ENCODE measurements at places on chromosomes 4 and X. TPM values are rescaled to one million over a fixed set of nuclear protein-coding genes. Genes with fewer than 3 reads are reported as not detected.

The TRIM75 gene
- total RNA-seq = not detected

- H3K4me1 ChIP-seq = no peaks in the 10 kb centered on the region
- H3K27me3 ChIP-seq = peaks cover under 1% of the 10 kb centered on the region
- DNase-seq = no peak
- H3K27ac ChIP-seq = no peak overlapping the region
- H3K4me3 ChIP-seq = no peak overlapping the region
Measured at GRCh38 chr4:102022343-102022742, 231.8 kb downstream of the BANK1 start.

- H3K27me3 ChIP-seq = no peaks in the 10 kb centered on the region
- H3K27ac ChIP-seq = no peak overlapping the region
- no peaks in the 10 kb centered on the region for H3K36me3 ChIP-seq
- H3K4me3 ChIP-seq = no peak overlapping the region
- peaks cover 13% of the 10 kb centered on the region for H3K4me1 ChIP-seq
- no peak for DNase-seq
Measured at GRCh38 chr4:20698382-20698781, 1.9 kb upstream of the PACRGL start.

DNA sequence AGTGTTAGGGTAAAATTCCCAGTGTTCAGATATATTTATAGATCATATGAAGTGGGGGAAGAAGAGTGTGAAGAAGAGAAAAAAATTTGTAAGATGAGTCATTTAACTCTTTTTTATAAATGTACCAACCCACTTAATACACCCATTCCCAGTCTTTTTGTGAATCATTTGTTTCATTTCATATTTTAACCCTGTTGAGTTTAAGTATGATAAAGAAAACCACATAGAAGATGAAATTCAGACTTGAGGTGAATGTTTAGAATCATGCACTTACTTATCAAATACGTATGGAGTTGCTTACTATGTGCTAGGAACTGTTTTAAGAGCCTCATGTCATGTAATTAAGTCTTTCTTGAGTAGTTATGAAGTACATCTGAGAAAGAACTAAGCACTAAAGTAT is 56.6 kb upstream of the DAPP1 start:
- no peak for DNase-seq
- no peak overlapping the region for H3K4me3 ChIP-seq
- H3K36me3 ChIP-seq = no peaks in the 10 kb centered on the region
- H3K4me1 ChIP-seq = no peaks in the 10 kb centered on the region

DNA sequence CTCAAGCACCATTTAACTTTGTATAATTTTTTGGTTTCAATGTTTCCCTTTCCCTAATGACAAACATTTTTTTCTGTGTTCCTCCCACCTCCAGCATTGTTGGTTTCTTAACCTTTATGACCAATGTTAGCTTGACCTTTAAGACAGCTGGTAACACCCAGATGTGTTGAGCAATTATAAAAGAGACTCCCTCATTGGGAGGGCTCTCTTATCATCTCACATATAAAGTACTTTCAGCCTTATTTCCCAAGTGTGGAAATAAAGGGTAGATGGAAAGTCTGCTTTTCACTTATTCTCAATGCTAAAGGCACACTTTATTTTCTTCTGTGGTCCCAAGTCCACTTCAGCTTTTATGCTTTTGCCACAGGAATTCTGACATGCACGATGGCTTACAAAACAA is 1420.4 kb downstream of the RAPGEF2 start:
- no peak overlapping the region for H3K27ac ChIP-seq
- H3K4me1 ChIP-seq = no peaks in the 10 kb centered on the region
- no peaks in the 10 kb centered on the region for H3K27me3 ChIP-seq
- no peak for DNase-seq
- no peak overlapping the region for H3K4me3 ChIP-seq
- no peaks in the 10 kb centered on the region for H3K36me3 ChIP-seq

- no peaks in the 10 kb centered on the region for H3K4me1 ChIP-seq
- no peak overlapping the region for H3K27ac ChIP-seq
- no peaks in the 10 kb centered on the region for H3K36me3 ChIP-seq
- no peak for DNase-seq
- H3K4me3 ChIP-seq = no peak overlapping the region
- H3K27me3 ChIP-seq = no peaks in the 10 kb centered on the region
Measured at GRCh38 chr4:139768366-139768765, 102.7 kb downstream of the MGST2 start.

DNA sequence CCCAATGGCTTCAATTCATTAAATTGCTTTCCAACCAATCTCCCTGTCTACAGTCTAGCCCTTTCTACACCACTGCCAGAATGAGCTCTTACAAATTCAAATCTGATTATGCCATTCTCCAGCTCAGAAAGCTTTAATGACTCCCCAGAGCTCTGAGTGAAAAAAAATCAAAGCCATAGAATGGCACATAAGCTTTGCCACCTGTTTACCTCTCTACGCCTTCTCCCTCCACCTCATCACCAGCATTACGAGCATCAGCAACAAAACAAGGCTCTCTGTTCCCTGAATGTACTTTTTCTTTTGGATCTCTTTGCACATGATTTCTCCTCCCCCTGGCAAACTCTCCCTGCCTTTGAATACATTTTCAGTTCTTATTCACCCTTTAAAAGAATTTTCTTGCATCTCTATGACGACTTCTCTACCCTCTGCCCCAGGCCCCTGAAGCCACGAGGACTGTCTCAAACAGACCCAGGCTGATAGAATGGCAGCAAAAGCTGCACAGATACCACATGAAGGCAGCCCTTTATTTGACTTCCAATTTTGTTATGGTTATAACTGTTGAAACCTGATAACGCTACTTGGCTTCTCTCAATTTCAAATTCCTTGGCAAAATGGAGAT is 516.0 kb downstream of the PCDH7 start:
- no peak for DNase-seq
- H3K4me3 ChIP-seq = no peak overlapping the region
- H3K27ac ChIP-seq = no peak overlapping the region
- no peaks in the 10 kb centered on the region for H3K36me3 ChIP-seq

DNA sequence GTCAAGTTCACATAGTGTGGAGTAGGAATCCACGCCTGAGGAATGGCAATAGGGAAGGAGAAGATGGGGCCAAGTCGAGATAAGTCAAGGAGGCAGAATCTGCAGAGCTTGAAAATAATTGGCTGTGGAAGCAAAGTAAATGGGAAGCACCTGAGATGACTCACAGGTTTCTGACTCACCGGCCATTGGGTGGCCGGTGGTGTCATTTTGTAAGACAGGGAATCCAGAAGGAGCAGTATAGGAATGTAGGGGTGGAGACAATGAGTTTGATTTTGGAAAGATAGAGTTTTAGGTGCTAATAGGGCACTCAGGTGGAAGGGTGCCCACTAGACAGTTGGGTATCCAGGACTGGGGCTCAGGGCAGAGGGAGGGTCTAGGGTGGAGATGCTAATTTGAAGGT is 201.0 kb upstream of the MAMLD1 start:
- H3K27me3 ChIP-seq = no peaks in the 10 kb centered on the region
- no peak overlapping the region for H3K27ac ChIP-seq
- H3K4me3 ChIP-seq = no peak overlapping the region
- H3K4me1 ChIP-seq = no peaks in the 10 kb centered on the region
- DNase-seq = no peak

DNA sequence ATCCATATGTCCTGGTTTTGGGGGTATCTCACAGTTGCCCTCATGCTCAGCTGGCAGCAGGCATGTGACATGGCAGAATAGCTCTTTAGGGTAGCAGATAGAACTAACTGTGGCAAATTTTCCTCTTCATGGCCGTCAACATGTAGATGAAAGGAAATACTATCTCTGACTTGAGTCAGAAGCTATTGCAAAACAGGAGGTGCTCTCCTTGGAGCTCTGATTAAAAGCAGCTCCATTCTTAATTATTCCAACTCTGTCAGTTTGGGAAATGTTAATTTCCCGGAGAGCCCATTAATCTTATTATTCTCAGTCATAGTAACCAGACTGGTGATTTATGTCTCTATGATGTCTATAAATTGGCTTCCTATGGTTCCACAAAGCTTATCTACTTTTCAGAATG is 18.2 kb downstream of the IL13RA1 start:
- DNase-seq = no peak
- H3K27me3 ChIP-seq = peaks cover 2% of the 10 kb centered on the region
- H3K4me3 ChIP-seq = no peak overlapping the region
